Astrocyte of the spinal cord (primary cell): ENCODE measurements at places on chromosomes 11 and 22.
A peak's percentile ranks its signal among the peaks of the same experiment; 100 is the strongest.

DNA sequence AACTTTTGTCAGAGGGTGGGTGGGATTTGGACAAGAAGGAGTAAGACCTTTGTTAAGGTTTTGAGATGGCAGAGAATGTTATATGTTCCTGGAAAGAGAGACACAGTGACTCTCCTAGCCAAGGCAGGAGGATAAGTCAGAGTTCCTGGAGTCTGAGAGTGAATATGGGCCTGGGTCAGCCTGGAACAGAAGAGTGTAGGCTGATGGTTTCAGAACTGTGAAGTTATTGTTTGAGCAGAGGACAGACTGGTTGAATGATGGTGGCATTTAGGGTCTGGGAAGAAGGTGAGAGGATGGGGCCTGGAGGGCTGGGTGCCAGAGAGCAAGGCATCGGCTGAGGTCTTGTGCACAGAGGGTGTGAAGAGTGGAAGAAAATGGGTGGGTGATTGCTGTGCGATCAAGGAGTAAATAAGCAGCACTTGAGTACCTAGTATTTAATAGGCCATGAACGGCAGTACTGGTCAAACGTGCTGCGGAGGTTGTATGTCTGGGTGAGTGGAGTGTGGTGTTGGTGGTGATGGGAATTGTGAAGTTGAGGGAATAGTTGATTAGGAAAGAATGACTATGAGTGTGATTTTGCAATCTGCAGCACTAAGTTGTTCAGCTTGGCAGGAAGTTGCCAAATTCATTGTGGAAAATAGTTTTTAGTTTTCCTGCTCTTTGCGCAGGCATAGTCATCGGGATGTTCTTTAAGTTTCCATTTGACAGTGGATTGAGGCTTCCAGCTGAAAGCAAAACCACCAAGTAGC lies 1.8 kb downstream of the PANX1 start:
- peak; percentile 67 for DNase-seq

DNA sequence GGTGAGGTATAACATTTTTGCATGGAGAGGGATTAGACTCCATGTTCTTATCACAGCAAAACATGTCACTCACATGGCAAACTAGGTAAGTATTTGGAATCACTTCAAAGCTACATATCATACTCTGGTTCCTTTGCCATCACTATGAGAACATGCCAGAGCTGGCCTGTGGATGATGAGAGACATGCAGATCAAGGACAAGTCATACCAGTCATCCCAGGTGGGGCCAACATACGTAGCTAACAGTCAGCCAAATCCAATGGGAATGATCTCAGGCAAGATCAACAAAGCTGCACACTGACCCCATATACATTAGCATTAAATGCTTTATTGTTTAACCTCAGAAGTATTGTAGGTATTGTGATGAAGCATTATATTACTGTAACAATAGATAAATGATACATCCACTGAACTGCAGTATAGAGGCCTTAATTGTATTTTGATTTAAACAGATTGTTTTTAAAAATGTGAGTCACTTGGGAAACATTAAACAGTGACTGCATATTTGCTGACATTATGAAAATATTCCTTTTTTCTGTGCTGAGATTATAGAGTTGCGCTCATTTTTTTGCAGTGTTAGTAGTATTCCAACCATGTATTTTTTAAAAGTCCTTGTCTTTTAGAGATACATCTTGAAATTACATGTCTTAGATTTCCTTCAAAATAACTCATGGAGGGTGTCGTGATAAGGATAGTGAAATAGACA lies 37.3 kb upstream of the ARL14EP start:
- no peak for DNase-seq

DNA sequence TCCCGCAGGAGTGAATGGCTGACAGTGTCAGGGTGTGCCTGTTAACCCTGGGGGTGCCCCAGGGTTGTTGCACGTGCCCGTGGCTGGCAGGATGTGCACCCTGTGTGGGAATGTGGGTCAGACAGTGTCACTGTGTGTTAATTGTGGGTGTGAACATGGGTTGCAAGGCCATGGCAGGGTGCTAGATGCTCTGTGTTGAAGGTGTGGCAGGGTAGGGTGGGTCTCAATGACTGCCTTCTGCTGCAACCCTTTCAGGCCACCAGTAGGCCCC lies 8.3 kb downstream of the RIN1 start:
- no peak for DNase-seq

GRCh38 chr11:2166091-2166851 lies 5.3 kb upstream of the INS start:
- DNase-seq: no peak

GRCh38 chr11:12287009-12287373 lies 90.4 kb upstream of the PARVA start:
- peak; percentile 98 for DNase-seq

- DNase-seq: no peak
Observed at GRCh38 chr11:24373516-24373915, 123.3 kb upstream of the LUZP2 start.

DNA sequence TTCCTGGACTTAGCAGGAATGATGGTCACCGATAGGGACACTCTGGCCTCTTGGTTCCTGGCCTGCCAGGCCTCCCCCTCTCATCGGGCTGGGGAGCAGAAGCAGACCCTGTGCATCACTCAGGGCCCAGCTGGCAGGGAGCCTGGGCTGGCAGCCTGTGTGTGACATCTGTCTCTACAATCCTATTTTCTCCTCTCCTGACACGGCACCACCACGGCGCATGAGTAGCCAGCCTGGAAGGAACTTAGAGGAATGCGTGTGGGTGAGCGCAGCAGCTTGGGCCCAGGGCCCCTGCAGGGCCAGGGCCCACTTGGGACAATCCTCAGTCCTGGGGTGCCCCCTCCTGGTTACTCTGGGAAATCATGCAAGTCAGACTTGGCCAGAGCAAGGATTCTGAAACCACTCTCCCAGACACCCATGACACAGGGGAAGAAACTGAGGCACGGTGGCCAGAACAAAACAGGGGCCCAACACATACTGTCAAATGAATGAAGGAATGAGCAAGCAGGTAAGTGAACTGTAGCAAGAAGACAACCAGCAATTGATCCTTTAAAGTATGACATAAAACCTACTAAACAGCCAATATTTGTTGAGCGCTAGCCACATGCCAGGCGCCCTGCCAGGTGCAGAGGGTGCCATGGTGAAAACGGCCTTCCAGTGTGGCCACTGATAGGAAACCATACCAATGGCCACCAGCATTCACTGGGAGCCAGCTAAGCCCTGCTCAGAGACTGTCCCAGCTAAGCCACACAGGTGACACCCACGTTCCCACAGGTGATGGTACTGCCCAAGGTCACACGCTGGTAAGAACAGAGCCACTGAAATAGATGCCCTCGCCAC lies 13.3 kb downstream of the RSPH14 start:
- peak; percentile 76 for DNase-seq

DNA sequence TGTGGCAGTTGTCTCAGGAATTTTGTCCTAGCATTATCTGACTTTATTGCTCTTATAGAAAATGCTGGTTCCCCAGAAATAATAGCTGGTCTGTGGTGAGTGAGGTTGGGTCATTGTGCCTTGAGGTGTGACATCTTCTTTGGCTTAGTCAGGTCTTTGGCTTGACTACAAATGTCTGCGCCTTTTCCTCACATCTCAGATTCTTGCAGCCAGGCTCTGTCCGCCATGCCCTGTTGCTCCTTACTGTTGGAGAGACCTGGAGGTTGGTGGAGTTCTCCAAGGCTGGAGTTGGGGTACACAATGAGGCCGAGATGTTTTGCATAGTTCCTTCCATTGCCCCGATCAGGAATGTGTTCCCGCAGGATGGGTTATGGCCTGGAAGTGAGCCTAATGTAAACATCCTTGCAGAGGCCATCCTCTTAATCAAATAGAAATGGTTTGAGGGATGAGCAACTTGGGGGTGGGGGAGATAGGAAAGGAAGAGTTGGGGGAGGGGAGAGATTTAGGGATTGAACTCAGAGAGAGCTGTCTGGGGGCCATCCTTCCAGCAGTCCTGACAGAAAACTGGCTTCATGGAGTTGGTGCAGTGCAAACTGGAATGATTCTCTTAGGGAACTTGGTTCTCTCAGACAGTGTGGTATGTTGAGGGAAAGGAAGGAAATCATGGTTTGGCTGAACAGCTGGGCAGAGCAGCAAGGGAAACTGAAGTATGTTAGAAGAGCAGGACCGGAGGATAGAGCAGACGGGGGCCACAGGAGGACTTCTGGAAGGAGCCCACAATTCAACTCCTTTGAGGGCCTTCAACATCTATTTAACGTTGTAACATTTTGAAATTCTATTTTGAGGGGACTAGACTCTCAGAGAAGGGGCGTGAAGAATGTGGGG lies 49.9 kb downstream of the ZBTB16 start:
- DNase-seq: no peak

DNA sequence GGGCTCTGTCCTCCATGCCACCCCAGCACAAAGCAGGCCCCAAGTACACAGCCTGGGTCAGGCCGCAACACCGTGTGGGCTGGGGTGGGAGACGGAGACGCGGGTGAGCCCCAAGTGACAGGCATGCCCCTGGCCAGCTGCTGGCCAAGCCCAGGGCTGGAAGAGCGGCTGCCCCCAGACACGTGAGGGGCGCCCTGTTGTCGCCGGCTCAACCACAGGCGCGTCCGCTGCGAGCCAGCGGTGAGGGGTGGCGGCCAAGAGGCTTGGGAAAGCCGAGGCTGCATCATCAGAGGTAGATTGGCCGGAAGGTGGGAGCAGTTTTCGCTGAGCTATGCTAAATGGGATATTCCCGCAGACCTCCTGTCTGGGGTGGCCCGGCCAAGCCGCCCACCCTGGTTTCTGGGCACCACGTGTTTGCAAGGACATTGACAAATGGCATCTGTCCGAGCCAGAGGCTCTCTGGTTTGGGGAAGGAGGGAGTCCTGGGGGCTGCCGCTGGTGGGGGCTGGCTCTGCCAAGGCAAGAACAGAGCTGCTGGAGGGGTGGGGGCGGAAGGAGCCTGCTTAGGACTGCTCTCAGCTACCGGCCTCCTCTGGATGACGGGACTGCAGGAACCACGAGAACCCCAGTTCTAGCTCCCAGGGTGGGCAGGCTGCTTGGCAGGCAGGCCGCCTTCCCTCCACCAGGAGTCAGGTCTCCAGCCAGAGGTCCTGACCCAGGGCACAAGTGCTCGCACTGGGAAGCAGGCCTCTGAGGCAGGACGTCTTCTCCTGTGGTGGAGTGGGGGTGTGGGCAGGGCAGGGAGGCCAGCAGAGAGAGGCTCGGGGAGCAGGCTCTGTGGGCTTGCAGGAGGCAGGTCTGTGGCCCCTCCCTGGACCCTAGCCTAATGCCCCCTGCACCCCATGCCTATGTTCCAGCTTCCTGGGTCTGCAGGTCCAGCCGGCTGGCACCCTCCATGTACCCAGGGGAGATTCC lies 552 bp downstream of the PRR33 start:
- DNase-seq: no peak

DNA sequence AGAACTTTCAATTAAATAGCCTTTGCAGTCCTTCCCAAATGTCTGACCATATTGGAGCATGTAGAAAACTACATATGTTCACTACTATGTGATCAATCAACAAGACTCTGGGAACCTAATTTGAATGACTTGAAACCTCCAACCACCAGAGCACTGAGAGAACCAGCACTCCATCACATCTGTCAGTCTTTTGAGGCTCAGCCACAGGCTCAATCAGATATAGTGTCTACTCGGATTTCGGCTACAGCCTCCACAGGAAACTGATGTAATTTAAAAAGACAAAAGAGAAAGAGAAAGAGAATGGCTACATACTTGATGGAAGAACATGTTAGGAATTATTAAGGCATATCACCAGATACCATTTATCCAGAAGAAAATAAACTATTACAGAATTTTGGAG lies 859.0 kb downstream of the FAM181B start:
- DNase-seq: no peak

GRCh38 chr11:119567688-119568582 lies 145.0 kb upstream of the THY1 start:
- DNase-seq: peak; percentile 70

DNA sequence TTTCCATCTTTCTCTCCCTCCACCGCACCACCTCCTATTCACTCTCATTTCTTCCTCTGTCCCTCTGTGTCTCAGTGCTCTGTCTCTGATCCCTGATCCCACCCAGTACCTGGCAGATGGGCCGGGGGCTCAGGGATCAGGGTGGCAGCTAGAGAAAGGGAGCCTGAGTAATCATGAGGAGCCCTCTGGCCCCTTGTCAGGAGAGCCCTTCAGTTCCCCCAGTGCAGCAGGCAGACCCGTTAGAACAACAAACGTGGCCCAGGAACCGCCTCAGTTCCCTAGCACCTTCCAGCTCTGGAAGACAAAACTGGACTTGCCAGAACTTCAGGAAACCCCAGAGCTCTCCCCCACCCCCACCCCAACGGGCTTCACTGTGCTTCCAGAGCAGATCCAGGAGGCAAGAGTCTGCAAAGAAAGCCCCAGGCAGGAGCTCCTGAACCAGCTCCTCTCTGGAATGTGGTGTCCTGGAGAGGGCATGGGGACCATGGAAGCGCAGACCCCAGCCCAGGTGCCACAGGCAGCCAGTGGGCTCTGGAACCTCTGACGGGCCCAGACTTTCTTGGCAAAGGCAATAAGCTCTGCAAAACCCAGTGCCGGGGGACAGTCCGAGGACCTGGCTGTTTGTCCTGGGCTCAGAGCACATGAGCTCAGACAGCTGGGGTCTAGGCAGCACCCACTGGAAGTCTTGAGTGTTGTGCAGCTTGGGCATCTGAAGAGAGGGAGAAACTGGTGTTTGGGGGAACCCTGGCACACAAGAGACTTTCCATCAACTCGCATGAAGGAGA lies 43.2 kb downstream of the LMO1 start:
- no peak for DNase-seq

GRCh38 chr11:27280140-27280539 lies 82.9 kb downstream of the CCDC34 start:
- no peak for DNase-seq

DNA sequence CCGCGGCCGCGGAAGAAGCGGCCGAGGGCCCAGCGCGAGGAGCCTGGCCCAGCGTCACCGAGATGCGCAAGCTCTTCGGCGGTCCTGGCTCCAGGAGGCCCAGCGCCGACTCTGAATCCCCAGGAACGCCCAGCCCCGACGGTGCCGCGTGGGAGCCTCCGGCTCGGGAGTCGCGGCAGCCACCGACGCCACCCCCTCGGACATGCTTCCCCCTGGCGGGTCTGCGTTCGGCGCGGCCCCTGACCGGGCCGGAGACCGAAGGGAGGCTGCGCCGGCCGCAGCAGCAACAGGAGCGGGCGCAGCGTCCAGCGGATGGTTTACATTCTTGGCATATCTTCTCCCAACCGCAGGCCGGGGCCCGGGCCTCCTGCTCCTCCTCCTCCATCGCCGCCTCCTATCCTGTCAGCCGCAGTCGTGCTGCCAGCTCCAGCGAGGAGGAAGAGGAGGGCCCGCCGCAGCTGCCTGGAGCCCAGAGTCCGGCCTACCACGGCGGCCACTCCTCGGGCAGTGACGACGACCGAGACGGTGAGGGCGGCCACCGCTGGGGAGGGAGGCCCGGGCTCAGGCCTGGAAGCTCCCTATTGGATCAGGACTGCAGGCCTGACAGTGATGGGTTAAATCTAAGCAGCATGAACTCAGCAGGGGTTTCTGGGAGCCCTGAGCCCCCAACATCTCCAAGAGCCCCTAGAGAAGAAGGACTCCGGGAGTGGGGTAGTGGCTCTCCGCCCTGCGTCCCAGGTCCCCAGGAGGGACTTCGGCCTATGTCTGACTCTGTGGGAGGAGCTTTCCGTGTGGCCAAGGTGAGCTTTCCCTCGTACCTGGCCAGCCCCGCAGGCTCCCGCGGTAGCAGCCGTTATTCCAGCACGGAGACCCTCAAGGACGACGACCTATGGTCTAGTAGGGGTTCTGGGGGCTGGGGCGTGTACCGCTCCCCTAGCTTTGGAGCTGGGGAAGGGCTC lies 1.2 kb downstream of the ARHGEF17 start:
- DNase-seq: peak; percentile 97

GRCh38 chr11:85930879-85931366 lies 75.7 kb downstream of the CCDC83 start:
- DNase-seq: no peak
